ENCODE measurements at places on chromosomes 2 and 18.

GRCh38 chr2:78065366-78065765 is 543.2 kb upstream of the LRRTM4 start:
- no peak for DNase-seq

GRCh38 chr2:54247115-54247514 is 8.9 kb downstream of the TSPYL6 start:
- DNase-seq = no peak

DNA sequence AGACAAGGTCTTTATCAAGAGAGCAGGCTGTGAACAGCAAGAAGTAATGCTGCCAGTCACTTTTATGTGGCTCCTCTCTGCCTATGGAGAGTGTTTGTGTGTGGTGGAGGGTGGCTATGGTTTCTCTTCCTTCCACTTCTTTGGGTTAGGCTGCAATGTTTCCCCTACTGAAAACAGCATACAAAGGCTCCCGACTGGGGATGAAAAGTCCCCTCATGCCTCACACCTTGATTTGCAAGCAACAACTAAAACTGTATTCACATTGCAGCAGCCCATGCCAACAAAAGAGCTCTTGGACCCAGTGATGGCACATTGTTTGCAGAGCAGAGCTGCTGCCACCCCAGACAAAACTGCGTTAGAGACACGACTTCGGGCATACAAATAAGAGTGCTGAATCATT is 301.6 kb downstream of the SLC8A1 start:
- no peak for DNase-seq

DNA sequence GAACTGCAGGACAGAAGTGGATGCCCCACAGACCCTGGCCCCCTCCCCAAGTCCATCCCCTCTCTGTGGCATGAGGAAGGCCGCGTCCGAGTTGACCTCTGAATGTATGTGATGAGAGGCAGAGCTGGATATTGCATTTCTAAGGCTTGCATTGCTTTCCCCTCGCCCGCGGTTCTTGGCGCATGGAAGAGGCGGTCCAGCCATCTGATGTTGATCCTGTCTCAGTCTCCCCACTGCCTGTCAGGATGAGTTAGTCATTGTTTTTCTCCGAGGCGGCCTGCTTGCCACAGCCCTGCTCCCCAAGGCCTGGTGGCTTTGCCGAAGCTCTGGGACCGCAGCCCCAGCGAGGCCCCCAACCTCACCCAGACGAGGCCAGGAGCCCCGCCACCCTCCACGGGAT is 88.6 kb downstream of the SMAD7 start:
- no peak for DNase-seq

- no peak for DNase-seq
Measured at GRCh38 chr2:166625670-166626069, 131.6 kb upstream of the SCN7A start.

DNA sequence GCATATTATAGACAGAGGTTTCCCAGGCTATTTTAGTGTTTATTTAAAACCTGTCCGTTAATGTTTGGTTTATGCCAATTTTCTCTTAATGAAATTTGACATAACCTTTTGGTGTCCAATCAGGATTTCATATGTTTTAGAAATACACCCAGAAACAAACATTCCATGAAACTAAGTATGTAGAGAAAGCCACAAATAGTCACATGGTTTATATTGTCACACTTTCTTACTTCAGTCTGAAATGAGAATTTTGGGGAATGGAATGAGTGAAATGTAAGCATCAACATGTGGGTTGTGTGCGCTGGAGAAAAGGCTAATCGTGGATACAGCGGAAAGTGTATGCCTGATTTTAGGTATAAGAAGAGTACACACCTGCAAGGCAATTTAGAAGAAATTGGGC is 277.0 kb upstream of the RAB12 start:
- no peak for DNase-seq

Measured in substantia nigra (tissue), 51 donors.